ENCODE measurements at places on chromosomes 11 and 22.

- peak; percentile 64 for DNase-seq
Measured at GRCh38 chr22:38316364-38317121, 690 bp downstream of the CSNK1E start.

GRCh38 chr11:63719987-63720386, 38.7 kb downstream of the RTN3 start:
- peak; percentile 43 for DNase-seq

DNA sequence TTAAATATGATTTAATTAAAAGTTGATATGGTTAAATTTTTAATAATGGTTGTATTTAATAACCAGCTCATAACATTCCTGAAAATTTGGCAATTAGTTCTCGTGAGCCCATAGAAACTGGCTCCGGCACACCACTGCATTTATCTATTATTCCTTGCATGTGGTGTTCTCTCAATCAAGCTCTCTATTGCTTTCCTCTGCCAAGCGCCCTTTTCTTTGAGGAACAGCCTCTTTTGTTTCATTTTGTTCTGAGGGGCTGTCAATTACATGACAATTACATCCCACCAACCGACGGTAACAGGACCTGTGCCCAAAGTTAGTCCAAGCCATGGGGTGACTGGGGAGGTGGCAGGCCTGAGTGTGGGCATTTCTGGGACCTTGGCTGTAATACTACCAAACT, 8.1 kb downstream of the C11orf91 start:
- DNase-seq = no peak

DNA sequence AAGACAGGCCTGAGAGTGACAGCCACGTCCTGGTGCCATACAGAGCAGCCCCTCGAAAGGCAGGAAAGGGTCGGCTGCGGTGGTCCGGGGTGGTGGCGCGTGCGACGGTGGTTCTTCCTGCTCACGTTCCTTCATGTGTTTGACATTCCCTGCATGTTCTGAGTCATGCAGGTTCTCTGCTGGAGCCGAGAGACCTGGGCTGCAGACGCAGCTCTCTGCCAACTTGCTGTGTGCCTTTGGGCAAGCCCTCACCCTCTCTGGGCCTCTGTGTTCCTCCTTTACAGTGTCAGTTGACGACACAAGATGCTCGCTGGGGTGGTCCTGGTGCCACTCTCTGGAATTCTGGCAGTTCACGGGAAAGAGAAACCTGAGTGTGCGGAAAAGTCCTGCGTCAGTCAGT, 12.0 kb downstream of the ARHGAP8 start:
- no peak for DNase-seq

- no peak for DNase-seq
Measured at GRCh38 chr11:18280438-18281045, 14.5 kb downstream of the SAA1 start.

- peak; percentile 32 for DNase-seq
Measured at GRCh38 chr22:37357446-37358075, 69.7 kb downstream of the ELFN2 start.

DNA sequence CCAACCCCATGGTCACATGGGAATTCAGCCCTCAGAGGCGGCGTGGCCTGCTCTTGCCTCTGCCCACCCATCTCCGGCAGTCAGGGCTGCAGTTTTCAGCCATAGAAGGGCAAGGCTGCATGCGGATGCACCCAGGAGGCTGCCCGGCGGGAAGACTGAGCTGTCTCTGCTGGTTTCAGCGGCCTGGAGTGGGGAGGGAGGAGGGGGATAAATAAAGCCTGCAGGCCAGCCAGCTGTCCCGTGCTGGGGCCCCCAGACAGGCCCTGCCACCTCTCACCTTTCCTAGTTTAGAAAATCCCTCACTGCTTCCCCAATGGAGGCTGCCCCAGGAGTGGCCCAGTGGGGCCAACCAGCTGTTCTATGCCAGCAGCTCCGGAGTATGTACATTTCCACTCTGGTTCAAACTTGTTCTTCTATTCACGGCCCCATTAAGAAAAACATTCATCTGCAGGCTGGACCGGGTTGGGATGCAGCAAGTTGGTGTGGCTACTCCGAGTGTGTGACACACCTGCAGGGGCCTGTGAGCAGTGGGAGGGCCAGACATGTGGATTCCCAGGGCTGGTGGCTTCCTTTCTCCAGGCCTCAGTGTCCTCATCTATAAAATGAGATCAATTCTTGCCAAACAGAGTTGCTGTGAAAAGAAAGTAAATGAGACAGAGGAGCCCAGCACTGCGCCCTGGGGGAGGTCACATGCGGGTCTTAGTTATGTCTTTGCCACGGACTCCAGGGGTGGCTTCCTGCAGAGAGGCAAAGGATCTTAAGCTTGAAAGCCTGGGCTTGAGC, 5.0 kb downstream of the MICALL1 start:
- no peak for DNase-seq

GRCh38 chr11:95788921-95789505, 569 bp downstream of the FAM76B start:
- DNase-seq = peak; percentile 57

DNA sequence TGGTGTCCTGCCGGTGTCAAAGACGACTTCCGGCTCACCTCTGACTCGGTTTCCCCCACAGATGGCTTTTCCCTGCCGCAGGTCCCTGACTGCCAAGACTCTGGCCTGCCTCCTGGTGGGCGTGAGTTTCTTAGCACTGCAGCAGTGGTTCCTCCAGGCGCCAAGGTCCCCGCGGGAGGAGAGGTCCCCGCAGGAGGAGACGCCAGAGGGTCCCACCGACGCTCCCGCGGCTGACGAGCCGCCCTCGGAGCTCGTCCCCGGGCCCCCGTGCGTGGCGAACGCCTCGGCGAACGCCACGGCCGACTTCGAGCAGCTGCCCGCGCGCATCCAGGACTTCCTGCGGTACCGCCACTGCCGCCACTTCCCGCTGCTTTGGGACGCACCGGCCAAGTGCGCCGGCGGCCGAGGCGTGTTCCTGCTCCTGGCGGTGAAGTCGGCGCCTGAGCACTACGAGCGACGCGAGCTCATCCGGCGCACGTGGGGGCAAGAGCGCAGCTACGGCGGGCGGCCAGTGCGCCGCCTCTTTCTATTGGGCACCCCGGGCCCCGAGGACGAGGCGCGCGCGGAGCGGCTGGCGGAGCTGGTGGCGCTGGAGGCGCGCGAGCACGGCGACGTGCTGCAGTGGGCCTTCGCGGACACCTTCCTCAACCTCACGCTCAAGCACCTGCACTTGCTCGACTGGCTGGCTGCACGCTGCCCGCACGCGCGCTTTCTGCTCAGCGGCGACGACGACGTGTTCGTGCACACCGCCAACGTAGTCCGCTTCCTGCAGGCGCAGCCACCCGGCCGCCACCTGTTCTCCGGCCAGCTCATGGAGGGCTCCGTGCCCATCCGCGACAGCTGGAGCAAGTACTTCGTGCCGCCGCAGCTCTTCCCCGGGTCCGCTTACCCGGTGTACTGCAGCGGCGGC, 5.5 kb downstream of the B3GNT6 start:
- peak; percentile 56 for DNase-seq

- DNase-seq = peak; percentile 91
Measured at GRCh38 chr11:43833657-43834073, 47.0 kb upstream of the ALKBH3 start.

DNA sequence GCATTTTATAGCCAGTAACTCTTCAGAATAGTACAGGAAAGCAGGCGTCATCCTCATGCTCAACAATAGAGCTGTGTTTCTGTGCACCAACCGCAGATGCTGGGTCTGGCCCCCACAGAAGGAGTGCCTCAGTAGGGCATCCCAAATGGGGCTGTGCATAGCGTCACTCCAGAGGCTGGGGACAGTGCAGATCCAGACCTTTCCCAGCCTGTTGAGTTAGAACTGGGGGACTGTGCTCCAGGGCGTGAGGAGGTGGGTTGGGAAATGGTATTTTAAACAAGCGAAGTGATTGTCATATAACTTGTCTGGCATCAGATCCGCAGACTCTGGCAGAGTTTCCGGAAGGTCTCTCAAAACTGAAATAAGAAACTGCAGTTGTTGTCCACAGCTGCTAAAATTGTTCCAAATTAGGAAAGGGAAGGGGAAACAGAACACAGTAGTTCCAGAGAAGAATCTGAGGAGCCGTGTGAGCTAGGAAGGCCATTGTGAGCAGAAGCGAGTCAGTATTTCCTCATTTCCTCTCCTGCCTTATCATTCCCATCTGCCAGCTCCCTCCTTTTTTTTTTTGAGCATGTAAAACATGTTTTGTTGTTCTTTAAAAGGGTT, 52.2 kb downstream of the JAM3 start:
- peak; percentile 78 for DNase-seq

DNA sequence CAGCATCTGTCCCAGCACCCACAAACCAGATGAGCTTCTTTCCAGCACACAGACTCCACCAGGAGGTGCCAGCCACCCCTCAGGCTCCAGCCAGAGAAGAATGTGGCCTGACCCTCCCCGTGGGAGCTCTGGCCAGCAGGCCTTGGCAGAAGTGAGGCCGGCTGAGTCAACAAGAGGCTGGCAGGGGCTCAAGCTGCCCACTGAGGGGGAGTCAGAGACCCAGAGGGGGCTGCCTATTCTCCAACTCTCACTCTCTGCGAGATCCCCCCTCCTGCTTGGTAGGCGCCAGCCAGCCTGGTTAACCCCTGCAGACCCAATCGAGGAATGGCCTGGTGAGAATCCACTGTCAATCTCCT, 10.6 kb upstream of the CDC42EP1 start:
- DNase-seq = peak; percentile 74

- no peak for DNase-seq
Measured at GRCh38 chr22:44245867-44246266, 65.1 kb downstream of the PARVG start.

DNA sequence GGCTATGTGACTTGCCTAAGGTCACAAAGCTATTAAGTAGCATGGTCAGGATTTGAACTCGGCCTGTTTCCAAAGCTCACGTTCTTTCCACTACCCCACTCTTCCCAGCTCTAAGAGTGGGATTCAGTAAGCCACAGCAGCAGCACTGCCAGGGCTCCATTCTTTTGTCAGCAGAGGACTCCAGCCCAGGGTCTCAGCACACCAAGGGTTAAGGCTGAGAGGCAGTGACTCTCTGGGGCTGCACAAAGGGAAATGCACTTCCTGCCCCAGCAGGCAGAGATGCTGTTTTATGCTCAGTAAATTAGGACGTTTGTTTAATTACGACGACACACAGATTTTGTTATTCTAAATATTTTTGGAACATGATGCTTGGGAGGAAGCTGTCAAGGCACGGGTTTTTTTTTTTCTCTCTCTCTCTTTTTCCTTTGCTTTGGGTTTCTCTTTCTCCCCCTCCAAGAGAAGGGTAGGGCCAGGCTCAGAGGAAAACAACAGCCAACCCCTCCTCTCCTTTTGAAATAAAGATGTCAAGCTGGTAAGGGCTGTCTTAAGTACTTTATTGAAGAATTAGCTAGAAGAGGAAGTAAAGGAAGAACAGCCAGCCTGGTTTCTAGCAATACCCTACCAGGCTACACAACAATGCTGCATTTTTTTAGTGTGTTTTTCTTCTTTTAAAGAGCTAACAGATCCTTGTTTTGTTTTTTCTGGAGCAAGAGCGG, 2.8 kb downstream of the MYH9 start:
- DNase-seq = peak; percentile 50

GRCh38 chr22:47267513-47268282, 505.2 kb downstream of the TBC1D22A start:
- DNase-seq = no peak

- peak; percentile 32 for DNase-seq
Measured at GRCh38 chr11:36333468-36333867, 37.4 kb downstream of the PRR5L start.

DNA sequence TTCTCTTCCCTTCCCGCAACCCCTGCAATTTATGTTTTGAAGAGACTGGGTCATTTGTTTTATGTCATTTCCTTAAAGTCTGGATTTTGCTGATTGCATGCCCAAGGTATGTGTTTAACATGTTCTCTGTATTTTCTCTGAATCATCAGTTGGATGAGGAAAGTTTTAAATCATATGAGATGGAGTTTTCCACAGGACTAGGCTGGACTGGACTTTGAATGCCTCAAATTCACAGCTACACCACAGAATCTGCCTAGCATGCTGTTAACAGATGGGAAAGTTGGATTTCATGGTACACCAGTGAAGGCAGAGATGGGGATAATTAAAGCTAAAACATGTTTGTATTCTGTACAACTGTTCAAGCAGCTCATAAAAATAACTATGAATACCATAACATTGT, 62.6 kb downstream of the CWC15 start:
- DNase-seq = peak; percentile 61

GRCh38 chr22:27827604-27828587, 26.3 kb upstream of the MN1 start:
- DNase-seq = no peak

- DNase-seq = peak; percentile 53
Measured at GRCh38 chr11:83793310-83793709, 507.1 kb upstream of the CCDC90B start.

- DNase-seq = no peak
Measured at GRCh38 chr11:78764946-78765345, 190.3 kb upstream of the NARS2 start.

DNA sequence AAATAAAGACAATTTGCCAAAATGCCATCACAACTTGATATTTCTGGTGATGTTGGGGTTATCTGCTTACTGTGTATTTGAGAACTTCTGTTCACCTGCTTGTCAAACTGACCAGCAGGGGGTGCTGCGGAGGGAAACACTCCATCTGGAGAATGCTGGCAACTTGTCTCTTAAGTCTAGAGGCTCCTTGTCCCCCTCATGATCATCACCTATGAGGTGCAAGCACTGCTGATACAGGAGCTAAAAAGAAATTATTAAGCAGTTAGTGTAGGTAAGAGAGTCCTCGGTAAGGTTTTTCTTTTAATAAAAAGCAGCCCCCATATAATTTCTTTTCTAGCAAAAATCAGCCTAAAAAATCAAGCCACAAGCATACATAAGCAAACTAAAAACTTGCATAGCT, 32.7 kb upstream of the GLYATL1B start:
- peak; percentile 30 for DNase-seq

DNA sequence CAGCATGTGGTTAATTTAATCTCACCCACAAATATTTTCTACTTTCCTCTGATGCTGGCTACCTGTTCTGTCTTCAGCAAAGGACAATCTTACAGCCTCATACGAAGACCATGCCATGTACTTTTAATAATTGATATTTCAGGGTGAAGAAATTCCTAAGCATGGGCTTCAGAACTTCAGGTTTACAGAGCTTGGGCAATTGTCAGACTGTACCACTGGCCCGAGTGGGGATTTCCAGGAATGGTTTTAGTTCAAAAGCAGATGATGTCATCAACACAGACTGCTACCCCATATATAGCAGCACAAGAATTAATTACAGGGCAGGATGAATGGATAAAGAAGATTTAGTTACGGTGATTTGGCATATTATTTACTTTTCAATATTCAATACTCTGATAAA, 171.8 kb downstream of the ETS1 start:
- no peak for DNase-seq

DNA sequence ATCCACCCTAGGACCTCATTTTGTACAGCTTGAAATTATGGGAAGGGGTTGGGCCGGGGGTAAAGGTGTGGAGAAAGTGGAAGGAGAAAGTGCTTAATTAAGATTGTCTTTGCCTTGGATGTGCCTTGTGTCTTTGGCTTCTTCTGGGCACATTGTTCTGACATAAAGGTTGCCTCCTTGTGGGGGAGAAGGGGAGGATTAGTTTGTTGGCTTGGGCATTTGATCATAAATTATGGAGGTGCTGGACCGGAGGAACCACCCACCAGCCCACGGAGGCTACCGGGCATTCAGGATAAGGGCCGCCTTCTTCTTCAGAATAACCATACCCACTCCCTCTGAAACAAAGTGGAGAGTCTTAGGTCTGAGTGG, 1.3 kb downstream of the PAFAH1B2 start:
- DNase-seq = peak; percentile 38
